ENCODE measurements at places on chromosomes 5 and 9.
A peak's percentile ranks its signal among the peaks of the same experiment; 100 is the strongest.

- DNase-seq, result no peak
Measured at GRCh38 chr9:89969881-89970639, 365.2 kb downstream of the GADD45G start.

GRCh38 chr9:124767821-124768220 lies 3.3 kb downstream of the NR6A1 start:
- DNase-seq, result no peak

- DNase-seq, result no peak
Measured at GRCh38 chr5:58922461-58923171, 339.7 kb downstream of the RAB3C start.

- no peak for DNase-seq
Measured at GRCh38 chr5:127776477-127776876, 73.3 kb downstream of the CCDC192 start.

DNA sequence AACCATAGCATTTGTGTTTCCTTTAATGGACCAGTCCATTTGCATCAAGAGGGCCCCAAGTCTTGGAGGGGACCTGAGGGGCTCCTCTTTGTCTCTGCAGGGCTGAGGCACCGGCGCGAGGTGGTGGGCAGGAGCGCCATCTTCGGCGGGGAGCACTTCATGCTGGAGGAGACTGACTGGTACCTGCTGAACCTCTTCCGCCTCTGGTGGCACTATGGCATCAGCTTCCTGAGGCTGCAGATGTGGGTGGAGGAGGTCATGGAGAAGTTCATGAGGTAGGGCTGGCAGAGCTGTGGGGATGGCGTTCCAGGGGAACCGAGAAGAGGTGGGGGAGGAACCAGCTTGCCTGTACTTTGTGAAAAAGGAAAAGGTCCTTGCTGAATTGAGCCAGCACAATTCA lies 6.1 kb downstream of the PCYOX1L start:
- no peak for DNase-seq

DNA sequence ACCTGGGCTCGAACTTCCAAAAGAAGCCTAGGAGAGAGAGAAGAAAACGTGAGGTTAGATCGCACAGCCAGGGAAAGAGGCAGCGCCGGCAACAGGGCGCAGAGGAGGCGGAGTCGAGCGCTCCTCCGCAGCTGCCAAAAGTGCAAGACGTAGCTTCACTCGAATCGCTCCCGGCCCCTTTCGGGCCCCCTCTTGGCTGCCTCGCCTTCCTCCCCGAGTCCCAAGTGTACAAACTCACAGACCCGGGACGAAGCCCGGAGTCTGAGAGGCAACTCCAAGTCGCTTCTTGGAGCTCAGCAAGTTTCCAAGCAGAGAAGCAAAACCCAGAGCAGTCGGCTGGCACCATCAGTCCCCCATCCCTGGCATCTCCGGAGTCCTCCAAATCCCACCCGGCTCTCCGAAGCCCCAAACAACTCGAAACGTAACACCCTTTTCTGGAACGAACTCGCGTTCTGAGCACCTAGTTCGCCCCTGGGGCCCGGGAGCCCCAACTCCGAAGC lies 1.2 kb downstream of the MIER3 start:
- DNase-seq, result peak; percentile 19

DNA sequence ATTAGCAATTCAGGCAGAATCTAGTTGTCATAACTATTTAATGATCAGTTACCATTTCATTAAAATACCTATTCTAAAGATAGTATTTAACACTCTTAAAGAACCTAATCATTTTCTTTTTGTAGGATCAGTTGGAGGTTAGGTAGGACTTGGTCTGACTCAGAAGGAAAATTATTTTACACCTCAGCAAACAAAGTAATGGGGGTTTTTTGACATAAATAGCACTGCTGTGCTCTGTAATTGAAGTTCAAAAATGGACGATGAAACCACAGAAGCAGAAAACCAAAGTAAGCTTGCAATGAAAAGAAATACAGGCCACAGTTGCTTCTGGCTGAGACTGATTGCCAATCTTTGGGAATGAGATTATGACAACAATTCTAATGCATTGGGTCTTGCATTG lies 187.0 kb upstream of the TRPM3 start:
- DNase-seq, result no peak

DNA sequence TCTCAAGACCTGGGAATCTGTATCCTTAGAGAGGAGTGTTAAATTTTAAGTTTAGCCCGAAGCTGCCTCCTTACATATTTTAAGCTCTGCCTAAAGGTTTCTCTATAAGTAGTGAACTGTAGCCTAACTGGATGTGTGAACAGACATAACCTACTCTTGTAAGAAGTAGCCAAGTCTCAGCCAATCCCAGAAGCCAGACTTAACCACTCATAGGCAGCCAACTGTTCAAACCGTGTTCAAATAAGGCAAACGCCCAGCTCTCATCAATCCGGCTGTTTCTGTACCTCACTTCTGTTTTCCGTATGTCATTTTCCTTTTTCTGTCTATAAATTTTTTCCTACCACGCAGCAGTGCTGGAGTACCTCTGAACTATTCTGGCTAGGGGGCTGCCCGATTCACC lies 58.7 kb upstream of the HRH2 start:
- no peak for DNase-seq

- DNase-seq, result no peak
Measured at GRCh38 chr9:137458194-137459151, 661 bp downstream of the NSMF start.

GRCh38 chr9:98191671-98192502 lies 550 bp downstream of the CORO2A start:
- DNase-seq, result peak; percentile 14

DNA sequence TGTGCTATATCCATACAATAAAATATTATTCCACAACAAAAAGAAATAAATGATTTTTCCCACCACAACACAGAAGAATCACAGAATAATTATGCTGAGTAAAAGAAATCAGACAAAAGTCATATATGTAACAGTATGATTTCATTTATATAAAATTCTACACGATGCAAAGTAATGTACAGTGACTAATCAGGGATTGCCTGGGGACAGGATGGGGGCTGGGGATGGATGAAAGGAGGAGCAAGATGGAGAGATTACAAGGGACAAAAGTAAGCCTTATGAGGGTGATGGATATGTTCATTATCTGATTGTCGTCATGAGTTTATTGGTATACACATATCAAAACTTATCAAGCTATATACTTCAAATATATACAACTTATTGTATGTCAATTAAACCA lies 154.0 kb downstream of the FBN2 start:
- no peak for DNase-seq

GRCh38 chr9:96483733-96484390 lies 33.9 kb downstream of the HABP4 start:
- no peak for DNase-seq

All from T follicular helper cell (primary cell).